Hair follicle dermal papilla cell (primary cell): ENCODE measurements at places on chromosomes 1 and 21. TPM values are rescaled to one million over a fixed set of nuclear protein-coding genes. Genes with fewer than 3 reads are reported as not detected.

The ACOT11 gene
- 5.2 and 6.8 TPM in 2 replicates for total RNA-seq

The VPS45 gene
- total RNA-seq: 34.9 and 36.5 TPM in 2 replicates

The KIF26B gene
- 74.8 and 81.5 TPM in 2 replicates for total RNA-seq

The ITLN2 gene
- total RNA-seq: not detected in 2 replicates

The ATAD3A gene
- total RNA-seq: 26.9 and 27.2 TPM in 2 replicates

The BLACAT1 gene
- 0.12 TPM in 1 of 2 replicates, not detected in the other for total RNA-seq

The CCDC24 gene
- 3.0 and 3.1 TPM in 2 replicates for total RNA-seq

The MRAP gene
- total RNA-seq: not detected in 2 replicates

The C1orf115 gene
- total RNA-seq: 0.49 and 0.61 TPM in 2 replicates

The MAN1C1 gene
- total RNA-seq: 15.8 and 16.9 TPM in 2 replicates

The APCS gene
- total RNA-seq: not detected in 2 replicates

The EPHB2 gene
- 0.61 and 1.1 TPM in 2 replicates for total RNA-seq

The BROX gene
- total RNA-seq: 75.5 and 93.6 TPM in 2 replicates

The SLC1A7 gene
- 0.24 TPM in 1 of 2 replicates, not detected in the other for total RNA-seq

The TMIGD3 gene
- total RNA-seq: not detected in 2 replicates

The MROH9 gene
- 0.36 TPM in 1 of 2 replicates, not detected in the other for total RNA-seq

The FAM43B gene
- total RNA-seq: 0.16 TPM in 1 of 2 replicates, not detected in the other

The BCAN gene
- total RNA-seq: not detected in 2 replicates

The MTR gene
- total RNA-seq: 38.7 and 39.4 TPM in 2 replicates

The TMPRSS15 gene
- total RNA-seq: not detected in 2 replicates
